ENCODE measurements at places on chromosomes 4 and X. TPM values are rescaled to one million over a fixed set of nuclear protein-coding genes. Genes with fewer than 3 reads are reported as not detected.

DNA sequence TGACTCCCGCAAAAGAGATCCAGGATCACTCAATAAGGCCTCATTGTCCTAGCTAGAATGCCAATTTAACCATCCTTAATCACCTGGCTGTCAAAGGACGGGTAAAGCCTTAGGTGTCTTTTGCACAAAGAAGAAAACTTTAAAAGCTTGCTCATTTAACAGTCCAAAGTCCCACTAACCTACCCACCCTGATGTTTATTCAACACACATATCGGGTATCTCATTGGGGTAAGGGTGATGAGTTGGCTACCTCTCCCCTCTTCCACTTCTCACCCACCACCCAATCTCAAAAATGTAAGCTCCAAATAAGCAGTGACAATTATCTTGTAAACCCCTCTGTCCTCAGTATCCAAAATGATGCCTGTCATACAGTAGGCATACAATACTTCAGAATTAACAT is 988 bp upstream of the SRD5A3 start:
- no peak overlapping the region for H3K4me3 ChIP-seq
- no peak overlapping the region for H3K27ac ChIP-seq

- no peak overlapping the region for H3K4me3 ChIP-seq
- H3K27me3 ChIP-seq, result no peaks in the 10 kb centered on the region
- DNase-seq, result no peak
- no peaks in the 10 kb centered on the region for H3K4me1 ChIP-seq
- no peaks in the 10 kb centered on the region for H3K36me3 ChIP-seq
Measured at GRCh38 chr4:73668782-73669201, 48.6 kb upstream of the RASSF6 start.

Gene NKX1-1
- polyA plus RNA-seq, result not detected

DNA sequence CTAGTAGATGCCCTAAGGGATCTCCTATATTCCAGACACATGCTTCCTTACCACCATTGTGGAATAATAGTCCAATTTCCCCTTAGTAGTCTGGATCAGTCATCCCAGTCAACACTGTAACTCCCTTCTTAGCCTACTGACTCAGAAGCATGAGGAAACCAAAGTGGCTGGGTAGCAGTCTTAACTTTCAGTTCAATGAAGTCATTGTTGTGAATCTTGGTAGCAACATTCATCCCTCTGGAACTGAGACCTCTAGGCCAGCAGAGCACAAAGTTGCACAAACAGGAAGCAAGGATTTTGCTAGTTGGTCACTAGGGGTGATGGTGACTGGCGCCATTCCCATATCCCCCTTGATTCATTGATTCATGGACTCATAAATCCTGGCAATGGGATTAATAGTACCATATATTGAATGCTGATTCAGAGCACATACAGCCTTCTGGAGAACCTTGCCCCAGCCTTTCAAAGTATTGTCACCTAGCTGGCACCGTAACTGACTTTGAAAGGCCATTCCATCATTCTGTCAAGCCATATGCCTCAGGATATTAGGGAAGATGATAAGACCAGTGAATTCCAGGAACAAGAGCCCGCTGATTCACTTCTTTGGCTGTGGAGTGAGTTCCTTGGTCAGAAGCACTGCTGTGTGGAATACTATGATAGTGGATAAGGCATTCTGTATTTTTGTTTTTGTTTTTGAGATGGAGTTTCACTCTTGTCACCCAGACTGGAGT is 19.7 kb upstream of the GPAT3 start:
- DNase-seq, result no peak
- no peaks in the 10 kb centered on the region for H3K27me3 ChIP-seq
- H3K27ac ChIP-seq, result no peak overlapping the region
- no peaks in the 10 kb centered on the region for H3K4me1 ChIP-seq

DNA sequence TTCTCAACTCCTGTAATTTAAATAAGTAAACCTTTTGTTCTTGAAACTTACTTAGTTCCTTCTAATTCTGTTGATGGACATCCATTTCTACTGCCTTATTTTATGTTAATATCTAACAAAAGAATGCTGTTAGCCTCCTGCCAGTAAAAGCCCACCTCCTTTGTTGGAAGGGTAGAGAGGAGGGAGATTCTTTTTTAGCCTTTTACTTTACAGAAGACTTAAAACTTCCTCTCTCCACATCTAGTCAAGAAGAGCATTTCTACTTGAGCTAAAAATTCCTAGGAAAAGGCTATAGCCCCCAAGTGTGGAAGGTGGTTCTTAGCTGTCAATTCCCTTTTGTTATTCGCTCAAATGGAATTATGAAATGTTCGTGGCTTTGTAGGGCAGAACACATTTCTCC is 118.7 kb downstream of the ZIC3 start:
- H3K36me3 ChIP-seq, result no peaks in the 10 kb centered on the region
- no peaks in the 10 kb centered on the region for H3K27me3 ChIP-seq
- H3K4me3 ChIP-seq, result no peak overlapping the region
- H3K27ac ChIP-seq, result no peak overlapping the region

Gene FHIP1A
- polyA plus RNA-seq, result 2.2 TPM

DNA sequence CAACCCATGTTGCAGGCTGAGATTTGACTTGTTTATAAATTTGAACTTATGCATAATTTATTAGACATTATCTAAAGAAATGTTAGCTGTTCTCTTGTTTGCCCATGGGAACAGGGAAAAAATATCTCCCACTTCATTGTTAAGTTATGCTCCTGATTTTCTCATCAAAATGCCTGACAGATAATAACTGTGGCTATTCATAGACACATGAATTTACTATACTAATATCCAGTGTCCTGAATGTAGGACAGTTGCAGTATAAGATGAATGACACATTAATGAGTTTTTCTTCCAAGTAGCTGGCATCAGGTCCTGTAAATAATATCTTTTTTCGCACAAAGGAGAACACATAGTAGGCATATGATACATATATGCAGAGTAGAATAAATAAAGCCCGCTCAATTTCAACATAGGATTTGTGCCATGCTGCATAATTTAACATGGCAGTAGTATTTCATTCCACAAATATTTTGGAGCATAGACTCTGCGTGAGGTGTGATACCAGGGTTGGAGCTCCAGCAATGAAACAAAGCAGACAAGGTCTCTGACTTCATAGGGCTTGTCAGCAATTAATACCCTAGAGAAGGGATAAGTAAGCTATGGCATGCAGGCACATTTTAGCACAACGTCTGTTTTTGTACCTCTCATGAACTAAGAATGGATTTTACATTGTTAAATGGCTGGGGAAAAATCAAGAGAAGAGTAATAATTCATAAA is 40.4 kb upstream of the DDX53 start:
- no peaks in the 10 kb centered on the region for H3K36me3 ChIP-seq
- DNase-seq, result no peak
- H3K4me3 ChIP-seq, result no peak overlapping the region
